ENCODE measurements at places on chromosomes 3 and 15.

GRCh38 chr3:47586746-47587145 is 8.1 kb upstream of the CSPG5 start:
- peak; percentile 16 for DNase-seq

GRCh38 chr3:121228971-121229370 is 316.8 kb downstream of the POLQ start:
- no peak for DNase-seq

DNA sequence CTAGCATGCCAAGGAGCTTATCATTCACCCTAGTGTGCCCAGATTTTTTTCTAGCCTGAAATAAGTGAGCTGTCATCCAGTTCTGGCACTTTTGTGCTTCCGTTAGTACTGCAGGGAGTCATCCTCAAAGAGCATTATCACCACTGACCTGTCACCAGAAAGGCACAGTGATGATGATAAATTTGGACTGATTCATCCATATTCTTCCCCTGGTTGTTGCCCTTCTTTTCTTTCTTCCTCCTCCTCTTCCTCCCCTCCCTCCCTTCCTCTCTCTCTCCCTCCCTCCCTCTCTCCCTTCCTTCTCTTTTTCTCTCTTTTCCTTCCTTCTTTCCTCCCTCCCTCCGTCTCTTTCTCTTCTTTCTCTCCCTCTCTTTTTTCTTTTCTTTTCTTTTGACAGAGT is 21.3 kb downstream of the SLC35G2 start:
- DNase-seq: peak; percentile 58

DNA sequence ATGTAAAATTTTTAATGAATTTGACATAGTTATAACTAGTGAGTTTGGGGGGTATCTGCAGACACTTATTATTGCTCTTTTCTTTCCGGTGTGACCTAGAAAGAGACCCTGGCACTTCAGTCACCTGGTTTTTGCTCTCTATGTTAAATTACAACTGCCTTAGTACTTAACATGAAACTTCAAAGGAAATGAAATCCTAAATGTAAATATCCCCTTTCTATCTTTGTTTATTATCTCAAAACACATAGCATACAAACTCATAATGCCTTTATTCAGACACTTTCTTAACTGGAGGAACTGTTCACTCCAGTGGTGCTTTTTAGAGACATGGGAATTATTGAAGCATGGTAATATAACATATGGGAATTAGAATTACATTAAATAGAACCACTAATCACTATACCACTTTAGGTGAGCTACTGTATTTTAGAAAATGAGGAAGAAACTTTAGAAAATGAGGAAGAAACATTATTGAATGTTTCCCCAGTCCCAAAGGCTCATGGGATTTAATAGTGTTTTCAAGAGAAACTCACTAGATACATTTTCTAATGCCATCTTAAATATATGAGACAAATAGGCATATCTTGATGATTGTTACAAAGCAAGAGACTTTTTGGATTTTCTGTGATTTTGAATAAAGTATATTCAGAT is 119.5 kb upstream of the MLF1 start:
- DNase-seq: no peak

DNA sequence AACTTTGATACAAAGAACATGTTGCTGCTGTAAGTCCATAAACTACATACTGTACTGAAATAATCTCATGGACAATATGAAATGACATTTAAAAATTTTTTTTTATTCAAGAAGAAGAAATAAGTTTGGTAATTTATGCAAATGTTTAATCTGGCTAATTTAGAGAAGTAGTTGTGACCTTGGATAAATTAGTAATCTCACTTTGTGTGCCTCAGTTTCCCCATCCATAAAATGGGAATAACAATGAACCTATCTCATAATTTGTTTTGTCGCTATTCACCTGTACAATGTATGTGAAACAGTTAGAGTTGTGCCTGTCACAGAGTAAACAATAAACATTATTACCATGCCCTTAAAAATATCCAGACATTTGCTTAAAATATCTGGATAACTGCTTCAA is 15.3 kb upstream of the DPH6 start:
- no peak for DNase-seq

GRCh38 chr3:170037463-170038433 is at the start of gene GPR160:
Gene GPR160 (plus strand): TSS chr3:170037995. CDS start chr3:170083973, 45,978 bp downstream.
- peak; percentile 42 for DNase-seq

- DNase-seq: peak; percentile 50
Measured at GRCh38 chr15:94305133-94305532, 73.8 kb downstream of the MCTP2 start.

GRCh38 chr3:157317895-157318294 is 118.8 kb upstream of the PTX3 start:
- peak; percentile 36 for DNase-seq

DNA sequence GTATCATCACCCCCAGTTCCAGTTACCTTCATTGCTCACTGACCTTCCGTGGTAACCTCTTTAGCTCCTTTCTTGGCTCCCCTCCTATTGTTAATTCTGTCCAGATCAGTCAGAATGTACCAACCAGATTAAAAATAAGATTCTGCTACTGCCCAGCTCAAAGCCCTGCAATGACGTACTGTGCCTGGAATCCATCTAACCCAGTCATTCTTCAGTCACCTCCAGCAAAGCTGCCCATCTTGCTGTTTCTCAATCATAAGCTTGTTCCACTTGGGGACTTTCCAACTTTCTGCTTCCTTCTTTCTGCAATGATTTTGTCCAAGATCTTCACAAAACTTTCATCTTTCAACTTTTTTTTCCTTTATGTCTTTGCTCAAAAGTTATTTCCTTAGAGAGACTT is 512.0 kb upstream of the ZNF385D start:
- peak; percentile 72 for DNase-seq

DNA sequence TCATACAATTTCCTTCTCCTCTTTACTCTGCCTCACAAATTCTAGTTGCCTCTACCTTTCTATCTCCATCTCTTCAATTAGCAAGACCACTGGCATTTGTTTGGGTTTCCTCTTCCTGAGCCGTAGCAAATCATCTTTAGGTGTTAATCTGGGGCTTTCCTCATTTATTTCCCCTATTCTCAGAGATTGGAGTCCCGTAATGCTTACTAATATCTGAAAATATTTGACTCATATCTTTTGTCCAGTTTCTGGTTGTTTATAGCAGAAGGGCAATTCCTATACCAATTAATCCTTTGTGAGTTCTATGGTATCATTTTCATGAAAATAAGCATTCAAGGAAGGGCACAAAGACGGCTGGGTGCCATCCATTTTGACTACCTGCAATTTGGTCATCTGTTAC is 103.7 kb downstream of the NR2E3 start:
- no peak for DNase-seq

DNA sequence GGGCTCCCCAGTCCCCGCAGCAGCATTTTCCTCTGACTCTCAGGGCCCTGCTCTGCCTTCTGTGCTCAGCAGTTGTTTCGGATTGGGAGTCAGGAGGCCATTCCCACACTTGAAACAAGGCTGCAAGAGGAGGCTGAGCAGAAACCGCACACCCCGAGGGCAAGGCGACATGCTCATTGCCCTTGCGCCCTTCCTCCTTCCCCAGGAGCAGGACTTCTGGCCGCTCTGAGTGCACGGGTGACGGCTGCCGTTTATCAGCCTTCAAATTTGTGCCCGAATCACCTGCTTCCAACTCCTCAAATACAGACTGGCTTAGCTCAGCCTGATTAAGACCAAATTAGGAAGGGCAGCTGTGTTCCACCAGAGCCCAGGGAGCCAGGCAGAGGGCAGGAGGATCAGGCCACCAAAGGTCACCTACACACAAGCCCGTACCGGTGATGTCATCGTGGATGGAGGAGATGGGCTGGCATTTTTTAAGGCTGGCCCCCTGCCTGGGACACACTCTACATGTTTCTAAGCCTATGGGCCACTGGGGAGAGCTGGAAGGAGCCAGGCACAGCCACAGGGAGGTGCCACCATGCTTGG is 38.1 kb downstream of the TM2D3 start:
- no peak for DNase-seq

DNA sequence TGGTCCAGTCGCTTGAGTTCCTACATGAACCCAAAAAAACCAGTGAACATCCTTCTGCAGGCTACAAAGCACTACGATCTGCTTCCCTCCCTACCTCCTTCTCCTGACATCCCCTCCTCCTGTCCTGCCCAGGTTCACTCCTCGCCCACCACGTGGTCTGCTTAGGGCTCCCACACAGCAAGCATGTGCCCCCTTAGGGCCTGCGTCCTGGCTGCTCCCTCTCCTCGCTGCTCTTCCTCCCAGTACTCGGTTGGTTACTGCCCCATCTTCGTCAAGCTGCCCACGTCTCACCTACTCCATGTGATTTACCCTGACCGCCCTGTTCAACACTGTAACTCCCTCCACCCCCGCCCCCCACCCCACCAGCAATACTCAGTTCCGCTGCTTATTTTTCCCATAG is 20.8 kb upstream of the ATP13A3 start:
- DNase-seq: no peak

DNA sequence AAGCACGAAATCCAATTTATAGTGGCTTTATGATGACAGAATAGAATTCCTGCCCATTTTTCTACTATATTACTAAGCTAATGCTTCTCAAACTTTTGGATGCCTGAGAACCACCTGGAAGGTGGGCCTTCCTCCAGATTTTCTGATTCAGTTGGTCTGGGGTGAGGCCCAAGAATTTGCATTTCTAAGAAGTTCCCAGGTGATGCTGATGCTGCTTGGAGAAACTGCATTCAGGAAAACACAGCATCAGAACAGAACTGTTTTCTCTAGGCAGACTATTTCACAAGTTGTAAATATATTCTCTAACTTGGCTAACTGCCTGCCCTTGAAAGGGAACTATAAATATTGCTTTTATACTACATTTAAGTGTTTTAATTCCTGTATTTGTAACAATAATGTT is 644.9 kb upstream of the DPPA4 start:
- DNase-seq: no peak

- peak; percentile 43 for DNase-seq
Measured at GRCh38 chr3:157131861-157132260, 28.1 kb downstream of the CCNL1 start.

GRCh38 chr3:72273615-72274014 is 488.7 kb upstream of the PROK2 start:
- peak; percentile 98 for DNase-seq

GRCh38 chr3:112699436-112699978 is 58.6 kb upstream of the CCDC80 start:
- peak; percentile 87 for DNase-seq

- DNase-seq: no peak
Measured at GRCh38 chr3:59754456-59755129, 704.8 kb upstream of the CFAP20DC start.

- DNase-seq: peak; percentile 83
Measured at GRCh38 chr15:49423021-49423420, at the start of gene FGF7. Gene FGF7 (plus strand): TSS chr15:49423242. CDS start chr15:49424298, 1,056 bp downstream.

DNA sequence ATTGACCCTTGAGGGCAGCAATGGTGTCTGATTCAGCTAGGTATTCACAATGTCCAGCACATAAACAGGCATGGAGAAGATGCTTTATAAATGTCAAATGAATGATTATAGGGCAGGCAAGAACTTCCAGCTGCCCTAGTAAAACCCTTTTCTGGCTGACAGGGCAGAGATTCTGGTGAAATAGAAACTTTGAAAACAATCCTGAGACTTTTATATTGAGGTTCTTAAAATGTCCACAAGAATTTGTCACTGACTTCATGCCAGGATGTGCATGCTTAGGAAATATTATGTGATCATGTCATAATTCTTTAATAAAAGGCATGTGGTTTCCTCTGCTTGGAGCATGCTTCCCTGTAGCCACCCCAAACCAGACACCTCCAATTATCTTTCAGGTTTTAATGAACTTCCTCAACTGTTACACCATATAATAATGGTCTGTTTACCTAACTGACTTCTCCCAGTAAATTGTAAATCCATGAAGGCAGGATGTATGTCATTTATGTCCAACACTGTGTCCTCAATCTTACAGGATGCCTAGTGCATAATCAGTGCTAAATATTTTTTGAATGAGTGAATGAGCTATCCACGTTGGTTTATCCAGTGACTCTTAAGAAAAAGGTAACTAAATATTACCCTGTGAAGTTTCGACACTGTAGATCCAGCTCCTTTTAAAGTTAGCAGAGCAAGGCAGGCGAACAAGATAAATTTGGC is 43.4 kb upstream of the CLRN1 start:
- peak; percentile 77 for DNase-seq

DNA sequence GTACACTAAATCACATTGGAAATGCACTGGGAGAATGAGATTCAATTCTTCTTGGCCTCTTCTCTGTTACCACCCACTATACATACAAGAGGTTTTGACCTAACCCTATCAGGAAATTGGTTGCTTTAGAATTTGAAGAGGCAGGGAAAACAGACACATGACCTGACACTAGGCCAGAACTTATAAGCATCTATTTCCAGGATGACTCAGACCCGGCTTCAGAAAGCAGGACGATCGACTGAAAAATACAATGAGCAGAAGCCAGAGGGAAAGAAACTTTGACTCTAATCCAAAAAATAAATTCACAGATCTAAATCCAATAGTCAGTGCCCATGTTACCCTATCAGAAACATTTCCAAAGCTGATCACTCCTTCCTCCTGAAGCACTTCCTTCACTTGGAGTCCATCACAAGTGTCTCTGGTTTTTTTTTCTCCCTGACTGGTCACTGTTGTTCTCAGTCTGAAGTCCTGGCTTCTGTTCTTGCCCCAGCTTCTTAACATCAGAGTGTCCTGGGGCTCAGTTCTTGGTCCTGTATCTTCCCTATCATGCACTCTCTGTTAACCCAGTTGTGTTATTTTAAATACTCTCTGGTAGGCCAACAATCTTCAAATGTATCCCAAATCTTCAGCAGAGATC is 133.6 kb downstream of the P2RY1 start:
- no peak for DNase-seq

DNA sequence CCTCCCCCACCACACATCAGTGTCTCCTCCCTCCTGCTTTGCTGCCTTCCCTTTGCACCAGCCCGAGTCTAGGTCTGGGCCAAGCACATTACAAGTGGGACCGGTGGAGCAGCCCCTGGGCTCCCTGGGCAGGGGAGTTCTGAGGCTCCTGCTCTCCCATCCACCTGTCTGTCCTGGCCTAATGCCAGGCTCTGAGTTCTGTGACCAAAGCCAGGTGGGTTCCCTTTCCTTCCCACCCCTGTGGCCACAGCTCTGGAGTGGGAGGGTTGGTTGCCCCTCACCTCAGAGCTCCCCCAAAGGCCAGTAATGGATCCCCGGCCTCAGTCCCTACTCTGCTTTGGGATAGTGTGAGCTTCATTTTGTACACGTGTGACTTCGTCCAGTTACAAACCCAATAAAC is 2.3 kb upstream of the ABCF3 start:
- DNase-seq: no peak

GRCh38 chr3:43908456-43908855 is 217.7 kb downstream of the ABHD5 start:
- no peak for DNase-seq

- no peak for DNase-seq
Measured at GRCh38 chr3:62554264-62554799, 181.0 kb upstream of the FEZF2 start.

Measured in fibroblast of skin of right biceps (primary cell).